Nephron progenitor cell (in vitro differentiated cells): ENCODE measurements at places on chromosomes 13 and 19.

GRCh38 chr19:44741841-44742329, 6.6 kb upstream of the BCL3 start:
- DNase-seq = no peak

DNA sequence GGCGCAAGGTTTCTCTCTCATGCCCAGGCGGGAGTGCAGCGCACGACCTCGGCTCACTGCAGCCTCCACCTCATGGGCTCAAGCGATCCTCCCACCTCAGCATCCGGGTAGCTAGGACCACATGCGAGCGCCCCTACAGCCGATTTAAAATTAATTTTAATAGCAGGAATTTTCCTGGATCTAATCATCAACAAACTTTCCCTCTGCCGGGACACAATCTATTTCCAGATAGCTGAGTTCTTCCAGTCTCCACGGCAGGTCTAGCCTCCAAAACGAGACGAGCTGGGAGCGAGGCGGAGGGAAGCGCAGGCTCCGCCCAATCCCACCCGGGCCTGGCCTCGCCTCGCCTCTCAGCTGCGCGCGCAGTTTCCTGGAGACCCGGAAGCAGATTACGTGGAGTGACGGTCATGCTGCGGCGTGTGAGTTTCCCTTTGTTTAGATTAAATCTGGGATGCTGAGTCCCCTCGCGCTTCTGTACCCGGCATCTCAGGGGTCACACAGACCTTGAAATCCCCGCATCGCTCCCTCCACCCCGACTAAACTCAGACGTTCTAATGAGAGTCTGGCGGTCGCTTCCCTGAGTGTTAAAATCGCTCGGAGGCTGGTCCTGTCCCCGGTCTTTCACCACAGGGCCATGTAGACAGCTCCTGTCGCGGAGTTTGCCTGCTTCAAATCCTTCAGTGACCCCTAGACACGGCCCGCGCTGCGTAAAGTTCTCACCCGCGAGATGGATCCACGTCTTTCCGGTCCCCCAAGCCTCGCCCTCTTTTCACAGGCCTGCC, at the start of gene ZNF880:
ZNF880 (plus strand) TSS at position 365 of the 782 bp plus-strand sequence; CDS start at position 408, 43 bp downstream.
- peak; percentile 2 for DNase-seq

- no peak for DNase-seq
These were observed 12.2 kb downstream of the FPR3 start for GRCh38 chr19:51807111-51807701.

GRCh38 chr13:30004204-30004603, 153.8 kb upstream of the UBL3 start:
- DNase-seq = no peak

DNA sequence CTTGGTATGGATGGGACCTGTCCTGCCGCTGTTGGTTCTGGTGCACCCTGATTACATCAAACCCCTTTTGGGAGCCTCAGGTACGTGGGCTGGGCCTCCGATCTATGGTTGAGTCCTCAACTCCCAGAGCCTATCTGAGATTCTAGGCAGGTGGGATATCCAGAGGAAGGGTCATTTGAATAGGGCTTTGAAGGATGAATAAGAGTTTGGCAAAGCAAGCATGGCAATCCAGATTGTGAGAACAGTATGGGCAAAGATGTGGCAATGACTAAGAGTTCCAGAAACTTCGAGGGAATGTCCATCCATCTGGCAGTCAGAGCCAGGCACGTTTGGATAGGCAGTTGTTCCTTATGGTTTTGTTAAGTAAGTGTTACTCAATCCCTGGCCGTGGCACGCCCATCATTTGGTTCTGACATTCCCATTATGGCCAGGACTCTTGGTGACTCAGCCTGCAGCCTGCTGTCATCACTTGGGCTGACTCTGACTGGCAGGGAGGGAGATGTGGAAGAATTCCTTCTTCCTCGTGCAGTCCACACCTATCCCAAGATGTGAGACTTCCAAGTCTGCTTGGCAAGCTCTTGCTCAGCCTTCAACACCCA, 21.5 kb downstream of the CYP4F22 start:
- no peak for DNase-seq

DNA sequence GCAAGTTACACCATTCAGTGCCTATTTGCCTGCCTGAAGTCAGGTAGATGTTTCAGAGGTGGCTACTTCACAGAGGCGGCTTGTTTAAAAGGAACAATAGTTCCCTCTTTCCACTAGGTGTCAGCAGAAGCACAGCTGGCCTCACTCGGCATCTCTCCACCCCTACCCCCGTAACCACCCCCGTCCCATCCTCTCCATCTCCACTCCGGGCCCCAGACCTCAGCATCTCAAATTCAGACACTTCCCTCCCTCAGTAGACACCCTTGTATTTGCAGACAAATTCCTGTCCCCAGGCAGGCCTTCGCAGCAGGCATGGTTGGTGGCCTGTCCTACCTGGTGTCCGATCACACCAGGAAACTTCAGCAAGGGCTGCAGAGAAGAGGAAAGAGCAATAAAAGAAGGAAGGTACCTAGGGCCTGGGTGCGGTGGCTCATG, 9.1 kb upstream of the DPP9 start:
- peak; percentile 62 for DNase-seq

DNA sequence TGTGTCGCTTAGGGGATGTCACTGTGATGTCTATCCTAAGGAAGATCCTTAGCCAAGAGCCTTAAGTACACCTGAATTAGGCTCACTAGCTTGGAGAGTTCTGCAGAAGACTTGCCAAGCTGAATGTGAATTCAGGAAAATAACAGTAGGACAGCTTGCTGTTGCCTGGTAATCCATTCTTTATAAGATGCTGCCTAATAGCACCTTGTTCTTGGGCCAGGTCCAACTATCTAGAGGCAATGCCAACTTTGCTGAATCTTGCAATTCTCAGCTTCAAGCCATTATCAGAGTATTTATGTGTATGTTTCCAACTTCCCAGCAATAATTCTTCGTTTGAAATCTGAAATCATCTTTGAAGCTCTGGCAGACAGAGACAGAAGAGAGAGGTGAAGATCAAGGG, 102.8 kb downstream of the PCDH17 start:
- DNase-seq = no peak

DNA sequence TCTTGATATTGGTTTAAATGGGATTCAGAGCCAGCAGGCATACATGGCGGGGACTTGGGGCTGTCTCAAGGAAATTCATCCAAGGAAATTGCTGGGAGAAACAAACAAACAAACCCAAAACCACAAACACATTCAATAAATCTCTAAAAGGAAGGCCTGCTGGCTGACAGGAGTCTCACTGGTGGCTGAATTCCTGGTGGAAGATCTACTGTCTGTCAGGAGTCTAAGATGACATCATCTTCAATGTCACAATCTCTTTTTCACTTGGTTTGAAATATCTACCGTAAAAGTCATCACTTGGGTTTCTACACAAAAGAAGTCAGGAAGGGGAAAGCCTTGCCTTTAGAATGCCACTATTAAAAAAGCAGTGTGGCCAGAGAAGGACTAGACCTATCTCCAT, 87.9 kb downstream of the KLF5 start:
- no peak for DNase-seq

- DNase-seq = no peak
These were observed 12.6 kb upstream of the JSRP1 start for GRCh38 chr19:2268861-2269243.

DNA sequence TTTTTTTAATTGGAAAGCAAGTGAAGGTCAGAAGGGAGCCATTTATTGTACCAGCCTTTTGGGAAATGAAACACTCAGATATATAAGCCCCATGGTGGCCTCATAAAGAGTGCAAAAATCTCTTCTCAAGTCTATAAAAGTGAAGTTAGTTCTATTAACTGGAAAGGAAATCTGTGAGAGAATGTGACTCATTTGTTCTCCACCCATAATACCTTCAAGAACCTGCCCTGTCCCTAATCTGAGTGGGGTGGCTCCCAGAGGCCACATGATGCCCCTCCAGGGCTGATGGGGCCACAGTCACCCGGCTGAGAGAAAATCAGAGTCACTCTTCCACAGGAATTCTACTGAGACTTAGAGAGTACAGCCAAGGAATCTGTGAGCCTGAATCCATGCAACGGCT, 65.8 kb upstream of the SERP2 start:
- no peak for DNase-seq

GRCh38 chr13:31980830-31981229, 50.7 kb upstream of the FRY start:
- DNase-seq = no peak

DNA sequence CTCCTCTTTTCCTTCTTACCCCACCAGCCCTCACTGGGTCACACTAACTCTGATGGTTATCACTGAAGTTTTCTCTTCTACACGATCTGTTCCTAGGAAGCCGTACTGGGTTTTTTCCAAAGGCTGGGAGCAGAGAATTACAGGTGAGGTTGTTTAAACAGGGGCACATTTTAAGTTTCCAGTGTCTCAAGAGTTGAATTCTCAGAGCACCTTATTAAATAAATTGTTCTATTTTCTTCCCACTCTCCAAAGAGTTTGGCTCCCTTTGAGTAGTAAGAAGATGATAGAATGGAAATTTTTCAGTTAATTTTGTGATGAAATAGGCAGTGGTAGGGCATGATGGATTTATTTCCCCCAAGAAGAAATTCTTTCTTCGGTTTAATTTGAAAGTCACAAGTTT, at the start of gene OR7D4:
OR7D4 (minus strand) TSS at position 101 of the 400 bp plus-strand sequence. CDS start 4,752 bp downstream, outside the sequence.
- DNase-seq = no peak

DNA sequence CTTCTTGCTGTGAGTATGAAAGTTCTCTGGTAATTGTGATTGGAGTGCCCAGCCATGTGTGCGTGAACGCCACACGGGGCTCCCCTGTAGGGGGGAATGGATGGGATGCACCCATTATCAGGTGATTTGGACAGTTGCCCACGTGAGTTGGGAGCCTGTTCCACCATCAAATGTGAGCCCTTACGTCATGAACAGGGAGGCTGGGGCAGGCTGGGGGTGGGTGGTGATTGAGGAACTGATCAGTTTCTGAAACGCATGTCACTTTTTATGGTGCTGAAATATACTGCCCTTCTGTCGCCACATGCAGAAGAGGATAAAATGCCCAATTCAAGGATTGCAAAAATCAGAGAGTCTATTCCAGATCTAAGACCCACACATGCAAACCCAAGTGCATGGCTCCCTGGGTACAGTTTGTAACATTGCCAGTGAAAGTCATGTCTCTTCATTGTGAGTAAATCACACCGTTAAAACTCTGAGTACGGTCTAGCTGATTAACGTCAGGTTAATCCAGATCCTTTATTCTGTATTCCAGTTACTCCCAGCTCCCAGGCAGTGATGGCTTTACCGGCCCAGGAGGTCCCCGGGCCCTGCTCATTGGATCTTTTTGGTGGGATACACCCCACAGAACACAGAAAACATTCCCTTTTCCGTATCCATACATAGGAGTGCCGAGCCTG, 90.2 kb downstream of the RAB20 start:
- DNase-seq = no peak

DNA sequence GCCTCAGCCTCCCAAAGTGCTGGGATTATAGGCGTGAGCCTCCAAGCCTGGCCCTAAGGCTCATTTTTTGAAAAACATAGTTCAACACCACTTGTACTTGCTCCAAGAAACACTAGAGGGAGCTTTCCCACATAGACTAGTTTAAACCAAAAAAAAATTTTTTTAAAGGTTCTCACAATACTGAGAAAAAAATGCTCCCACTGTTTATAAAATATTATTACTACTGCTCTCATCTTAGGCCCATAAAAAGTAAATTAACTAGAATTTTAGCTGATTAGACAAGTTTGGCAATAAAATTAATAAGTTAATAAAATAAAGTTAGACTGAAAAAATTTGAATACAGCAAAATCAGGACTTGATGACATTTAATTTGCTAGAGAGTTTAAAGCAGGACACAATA, 109.5 kb downstream of the TBC1D4 start:
- DNase-seq = no peak

DNA sequence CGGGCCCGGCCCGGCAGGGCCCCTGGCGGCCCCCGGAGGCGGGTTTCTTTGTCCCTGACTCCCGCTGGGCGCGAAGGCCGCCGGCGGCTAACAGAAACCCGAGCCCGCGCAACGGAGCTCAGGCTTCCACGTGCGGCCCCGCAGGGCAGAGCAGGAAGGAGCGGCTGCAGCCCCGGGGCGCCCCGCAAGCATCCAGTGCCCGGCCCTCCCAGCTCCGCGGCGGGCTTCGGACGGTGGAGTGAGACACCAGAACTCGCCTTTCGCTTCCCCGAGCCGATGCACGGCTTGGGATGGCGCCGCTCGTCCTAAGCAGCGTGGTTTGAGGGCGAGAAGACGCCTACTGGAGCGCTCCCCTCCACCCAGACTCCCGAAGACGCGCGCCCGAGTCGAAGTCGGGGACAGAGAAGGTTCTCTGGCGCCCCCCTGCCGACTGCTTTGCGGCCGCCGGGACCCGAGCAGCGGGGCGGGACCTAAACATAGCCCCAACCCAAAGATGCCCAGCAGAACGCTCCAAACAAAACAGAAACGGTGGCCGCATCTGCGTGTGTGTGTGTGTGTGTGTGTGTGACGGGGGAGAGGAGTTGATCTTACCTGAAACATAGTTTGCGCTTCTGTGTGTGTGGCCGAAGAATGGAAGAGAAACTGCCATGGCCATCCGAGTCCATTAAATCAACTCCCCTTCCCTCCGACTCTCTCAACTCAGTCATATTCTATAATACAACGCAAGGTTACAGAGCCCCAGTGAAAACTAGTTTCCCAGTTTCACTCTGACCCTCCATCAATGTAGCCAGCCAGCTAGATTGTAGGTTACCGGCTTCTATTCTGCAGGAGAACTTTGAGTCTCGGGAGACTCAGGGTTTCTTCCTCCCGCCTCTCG, 629 bp upstream of the FGF9 start:
- peak; percentile 83 for DNase-seq

- DNase-seq = no peak
These were observed 20.2 kb downstream of the TMEM150B start for GRCh38 chr19:55304980-55305379.

DNA sequence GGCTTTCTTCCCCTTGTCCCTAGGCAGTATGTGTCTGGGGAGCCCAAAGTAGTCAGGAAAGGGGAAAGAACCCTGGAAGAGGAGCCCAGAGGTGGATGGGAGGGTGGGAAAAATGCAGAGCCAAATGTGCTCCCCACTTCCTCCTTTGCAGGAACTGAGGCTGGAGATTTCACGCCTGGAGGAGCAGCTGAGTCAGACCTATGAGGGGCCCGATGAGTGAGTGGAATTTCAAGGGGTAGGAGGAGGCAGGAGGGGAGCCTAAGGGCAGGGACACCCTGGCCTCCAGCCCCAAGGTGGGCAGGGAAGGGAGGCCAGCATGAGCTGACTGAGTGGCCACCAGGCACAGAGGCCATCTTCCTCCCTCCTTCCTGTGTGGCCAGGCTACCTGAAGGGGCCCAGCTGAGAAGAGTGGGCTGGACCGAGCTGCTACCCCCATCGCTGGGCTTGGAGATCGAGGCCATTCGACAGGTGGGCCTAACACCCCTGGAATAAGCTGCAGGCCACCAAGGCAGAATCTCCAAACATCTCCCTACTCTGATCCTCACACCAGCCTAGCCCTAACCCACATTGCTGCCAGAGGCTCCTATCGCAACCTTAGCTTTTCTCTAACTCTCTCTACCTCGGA, 14.3 kb downstream of the PTH2 start:
- no peak for DNase-seq
